ENCODE measurements at places on chromosomes 11 and 22. TPM values are rescaled to one million over a fixed set of nuclear protein-coding genes. Genes with fewer than 3 reads are reported as not detected.

TRMU gene
- 23.3 TPM for total RNA-seq

CDPF1 gene
- 17.0 TPM for total RNA-seq

OR51B4 gene
- total RNA-seq, result not detected

CCDC15 gene
- total RNA-seq, result 1.6 TPM

IFTAP gene
- total RNA-seq, result 13.0 TPM

LARGE1 gene
- 9.0 TPM for total RNA-seq

OR8D2 gene
- not detected for total RNA-seq

UEVLD gene
- 29.0 TPM for total RNA-seq

OR51B2 gene
- not detected for total RNA-seq

LUZP2 gene
- total RNA-seq, result 0.73 TPM

CREB3L1 gene
- total RNA-seq, result 69.4 TPM

OR5D16 gene
- not detected for total RNA-seq

PVALB gene
- not detected for total RNA-seq

MS4A6A gene
- total RNA-seq, result not detected

RAG2 gene
- not detected for total RNA-seq

Measured in hair follicle dermal papilla cell (primary cell).